ENCODE measurements at places on chromosomes 1 and 21.

DNA sequence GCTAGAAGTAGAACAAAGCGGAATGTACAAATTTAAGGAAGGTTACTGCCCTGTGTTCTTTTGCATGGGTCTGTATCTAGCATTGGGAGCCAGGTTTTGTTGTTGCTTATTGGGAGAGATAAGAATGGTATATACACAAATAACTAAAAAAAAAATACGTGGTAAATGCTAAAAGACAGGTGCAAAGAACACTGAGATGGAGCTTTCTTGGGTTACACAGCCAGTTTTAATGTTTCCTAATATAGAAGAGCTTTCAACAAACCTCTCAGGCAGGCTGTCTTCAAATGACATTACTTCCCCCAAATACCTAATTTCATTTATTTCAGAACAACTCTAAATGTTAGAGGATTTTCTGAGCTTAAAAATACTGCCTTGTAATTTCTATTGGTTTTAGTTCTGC, 1.4 kb upstream of the MDM4 start:
- no peak overlapping the region for H3K27ac ChIP-seq
- H3K36me3 ChIP-seq: peaks cover 2% of the 10 kb centered on the region
- no peak overlapping the region for H3K4me3 ChIP-seq
- H3K27me3 ChIP-seq: no peaks in the 10 kb centered on the region
- DNase-seq: no peak
- peaks cover 14% of the 10 kb centered on the region for H3K4me1 ChIP-seq

DNA sequence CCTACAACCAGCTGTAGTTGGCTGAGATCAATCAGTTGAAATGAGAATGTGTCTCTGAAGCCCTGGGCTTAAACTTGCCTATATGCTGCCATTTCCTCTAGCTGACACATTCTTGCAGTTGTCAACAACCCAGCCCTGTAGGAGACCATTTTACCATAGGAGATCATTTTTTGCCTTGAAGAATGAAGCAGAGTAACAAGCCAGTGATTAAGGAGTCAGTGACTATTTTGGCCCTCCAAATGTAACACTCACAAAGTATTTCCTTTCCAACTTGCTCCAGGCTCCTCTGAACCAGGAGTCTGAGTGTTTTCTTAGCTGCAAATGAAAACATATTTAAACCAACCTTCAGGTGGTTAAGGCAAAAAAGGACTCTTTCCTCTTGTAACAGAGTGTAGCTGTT, 183.5 kb downstream of the ZZZ3 start:
- H3K4me1 ChIP-seq: peaks cover 19% of the 10 kb centered on the region
- no peak overlapping the region for H3K4me3 ChIP-seq
- H3K27me3 ChIP-seq: no peaks in the 10 kb centered on the region
- H3K36me3 ChIP-seq: peaks cover 4% of the 10 kb centered on the region
- no peak for DNase-seq

DNA sequence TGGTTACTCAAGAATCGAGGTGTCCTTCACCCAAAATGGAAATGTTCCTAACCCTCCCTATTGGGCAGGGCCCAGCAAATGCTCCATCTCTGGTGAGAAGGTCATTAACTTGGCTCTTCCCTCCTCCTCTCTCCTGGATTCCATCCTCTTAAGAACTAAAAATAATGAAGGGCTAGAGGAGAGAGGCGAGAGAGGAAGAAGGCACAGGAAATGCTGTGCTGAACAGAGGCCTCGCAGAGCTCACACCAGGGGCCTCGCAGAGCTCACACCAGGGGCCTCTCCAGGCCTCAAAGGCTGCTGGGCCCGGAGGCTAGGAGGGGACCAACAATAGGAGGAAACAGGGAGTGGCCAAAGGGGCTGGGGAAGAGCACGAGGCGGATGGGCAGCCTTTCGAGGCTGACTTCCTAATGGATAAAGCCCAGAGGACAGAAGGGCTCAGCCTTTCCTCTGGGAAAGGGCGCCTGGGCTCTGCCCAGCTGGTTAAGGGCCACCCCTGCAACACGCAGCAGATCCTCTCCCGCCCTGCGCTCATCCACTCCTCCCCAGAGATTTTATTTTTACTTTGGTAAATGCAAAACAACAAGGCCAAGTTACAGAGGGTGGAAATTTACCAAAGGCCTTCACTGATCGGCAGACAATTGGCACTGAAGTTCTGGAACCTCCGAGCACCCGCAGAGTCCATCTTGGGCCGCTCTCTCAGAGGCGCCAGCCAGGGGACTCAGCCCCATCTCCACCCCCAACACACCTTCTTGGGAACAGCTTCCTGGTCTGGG, 78.5 kb downstream of the ITPKB start:
- no peak for DNase-seq
- no peak overlapping the region for H3K4me3 ChIP-seq
- H3K36me3 ChIP-seq: no peaks in the 10 kb centered on the region
- H3K27ac ChIP-seq: peak overlapping the region; percentile 97

DNA sequence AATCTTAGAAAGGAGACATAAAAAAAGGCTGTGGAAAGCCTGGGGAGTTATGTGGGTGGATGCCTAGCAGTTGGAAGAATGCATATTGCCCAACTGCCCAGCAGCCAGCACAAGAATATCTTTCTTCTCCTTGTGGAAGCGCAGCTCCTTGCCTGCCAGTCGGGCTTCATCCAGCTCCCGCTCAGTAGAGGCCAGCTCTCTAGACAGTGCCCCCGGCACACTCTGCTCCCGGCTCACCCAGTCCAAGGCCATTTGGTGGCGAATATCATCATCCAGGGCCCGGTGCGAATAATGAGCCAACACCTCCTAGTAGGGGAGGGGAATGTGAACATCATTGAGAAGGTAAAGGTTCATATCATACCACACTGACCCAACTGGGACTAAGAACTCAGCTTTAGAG, 9.0 kb upstream of the RBM8A start:
- peaks cover 15% of the 10 kb centered on the region for H3K36me3 ChIP-seq
- H3K27ac ChIP-seq: peak overlapping the region; percentile 5
- DNase-seq: no peak
- H3K4me1 ChIP-seq: no peaks in the 10 kb centered on the region
- no peak overlapping the region for H3K4me3 ChIP-seq
- H3K27me3 ChIP-seq: no peaks in the 10 kb centered on the region

- no peak overlapping the region for H3K27ac ChIP-seq
- H3K36me3 ChIP-seq: no peaks in the 10 kb centered on the region
- DNase-seq: no peak
- H3K4me1 ChIP-seq: no peaks in the 10 kb centered on the region
- H3K4me3 ChIP-seq: no peak overlapping the region
Measured at GRCh38 chr1:239269706-239270105, 116.7 kb upstream of the CHRM3 start.

Measured in chondrocyte (in vitro differentiated cells).